Muscle of arm (tissue), 14 donors: ENCODE measurements at places on chromosomes 3 and 15. TPM values are rescaled to one million over a fixed set of nuclear protein-coding genes. Genes with fewer than 3 reads are reported as not detected.

- no peak for DNase-seq
These were observed 8.9 kb downstream of the CA12 start for GRCh38 chr15:63372753-63373152.

DNA sequence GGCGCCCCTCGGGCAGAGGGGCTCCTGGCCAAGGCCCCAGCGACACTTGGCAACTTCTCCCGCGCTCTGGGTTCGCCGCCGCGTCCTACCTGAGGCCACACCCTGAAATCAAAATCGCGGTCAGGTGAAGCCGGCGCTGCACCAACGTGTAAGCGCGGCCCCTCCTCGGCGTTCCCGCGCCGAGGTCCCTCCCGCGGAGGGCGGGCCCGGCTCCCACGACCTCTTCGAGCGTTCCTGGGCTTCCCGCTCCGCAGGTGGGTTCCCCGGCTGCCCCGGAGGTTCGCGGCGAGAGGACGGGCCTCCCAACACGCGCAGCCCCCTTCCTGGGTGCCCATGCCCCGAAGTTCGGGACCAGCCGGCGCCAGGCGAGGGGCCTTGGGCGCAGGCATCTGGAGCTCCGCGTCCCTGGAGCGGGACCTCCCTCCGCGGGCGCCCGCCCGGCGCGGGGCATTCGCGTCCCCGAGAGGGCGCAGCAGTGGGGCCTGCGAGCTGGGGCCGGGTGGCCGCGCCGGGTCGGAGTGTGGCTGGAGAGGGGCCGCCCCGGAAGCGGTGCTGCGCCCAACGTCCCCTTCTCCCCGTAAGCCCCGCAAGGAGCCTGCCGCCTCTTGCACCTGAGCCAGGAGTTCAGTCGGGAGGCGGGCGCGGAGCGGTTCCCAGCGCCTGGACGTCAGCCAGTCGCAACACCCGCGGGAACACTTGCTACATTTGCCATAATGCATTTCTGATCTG is 13.7 kb downstream of the PAK6 start:
- DNase-seq: no peak

DNA sequence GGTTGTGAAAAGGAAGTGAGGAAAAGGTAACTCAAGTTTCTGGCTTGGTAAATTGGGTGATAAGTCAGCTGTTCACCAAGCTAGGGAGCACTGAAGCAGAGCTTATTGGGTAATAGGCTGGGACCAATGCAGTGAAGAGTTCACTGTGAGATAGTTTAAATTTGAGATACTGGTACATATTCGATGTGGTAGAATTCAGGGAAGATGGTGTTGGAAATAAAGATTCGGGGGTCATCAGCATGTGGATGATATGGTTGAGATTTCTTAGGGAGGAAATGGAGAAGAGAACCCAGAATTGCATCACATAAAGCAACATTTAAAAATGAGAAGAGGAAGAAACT is 16.9 kb downstream of the MME start:
- no peak for DNase-seq

GRCh38 chr3:101512396-101512645 is 691 bp downstream of the SENP7 start:
- no peak for DNase-seq

DNA sequence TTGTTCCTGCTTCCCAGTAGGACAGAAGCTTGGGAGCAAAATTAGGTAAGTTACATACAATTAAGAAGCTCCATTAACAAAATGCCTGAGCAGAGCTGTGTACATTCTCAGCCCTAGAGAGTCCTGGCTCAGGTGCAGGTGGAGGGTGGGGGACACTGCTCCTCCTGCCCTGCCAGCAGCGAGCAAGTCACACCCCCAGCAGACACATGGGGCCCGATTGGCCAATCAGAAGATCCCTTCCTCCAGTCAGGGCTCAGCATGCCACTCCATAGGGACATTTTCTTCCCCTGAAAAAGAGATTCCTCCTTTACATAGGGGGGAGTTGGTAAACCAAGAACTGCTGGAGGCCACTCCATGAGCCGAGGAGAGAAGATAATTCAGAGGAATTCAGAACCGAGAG is 62.1 kb downstream of the PLXNA1 start:
- DNase-seq: no peak

DNA sequence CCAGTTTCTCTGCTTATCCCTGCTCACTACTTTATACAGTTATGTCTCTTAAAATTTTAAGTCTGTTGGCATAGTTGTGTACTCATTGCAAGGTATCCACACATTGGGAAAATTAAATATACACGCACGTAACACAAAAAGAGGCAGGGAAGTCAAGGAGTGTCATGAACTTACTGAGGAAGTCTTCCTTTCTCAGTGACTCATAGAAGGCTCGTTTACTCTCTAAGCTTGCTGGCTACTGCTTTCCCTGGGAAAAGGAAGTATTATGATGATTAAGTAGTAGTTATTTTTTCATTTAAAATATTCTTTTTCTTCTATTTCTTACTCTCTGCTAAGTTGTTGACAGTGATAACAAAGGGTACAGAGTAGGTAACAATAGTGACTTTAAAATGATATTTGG is 287.3 kb downstream of the UBE2E2 start:
- DNase-seq: no peak

GRCh38 chr15:29636140-29636539 is 186.1 kb downstream of the TJP1 start:
- DNase-seq: no peak

- no peak for DNase-seq
These were observed 403.5 kb downstream of the SHQ1 start for GRCh38 chr3:72444656-72445223.

GRCh38 chr3:100971798-100972197 is 21.4 kb downstream of the ABI3BP start:
- no peak for DNase-seq

- DNase-seq: no peak
These were observed 29.2 kb downstream of the ILDR1 start for GRCh38 chr3:121992601-121993560.

The CCR4 gene
- polyA plus RNA-seq: not detected

GRCh38 chr3:124299831-124300230 is 307.9 kb upstream of the ROPN1 start:
- DNase-seq: no peak

The SAMD7 gene
- not detected for polyA plus RNA-seq

- no peak for DNase-seq
These were observed 73.9 kb upstream of the CHRNB4 start for GRCh38 chr15:78714890-78715289.

- no peak for DNase-seq
These were observed 119.9 kb downstream of the AGBL1 start for GRCh38 chr15:86199467-86200145.

The ADIPOQ gene
- not detected for polyA plus RNA-seq

- no peak for DNase-seq
These were observed 255.1 kb upstream of the WNT5A start for GRCh38 chr3:55742022-55742831.
